A549 (cell line): ENCODE measurements at places on chromosomes 11 and 22.

- DNase-seq = no peak
Measured at GRCh38 chr11:57301711-57302423, 22.9 kb downstream of the TNKS1BP1 start.

DNA sequence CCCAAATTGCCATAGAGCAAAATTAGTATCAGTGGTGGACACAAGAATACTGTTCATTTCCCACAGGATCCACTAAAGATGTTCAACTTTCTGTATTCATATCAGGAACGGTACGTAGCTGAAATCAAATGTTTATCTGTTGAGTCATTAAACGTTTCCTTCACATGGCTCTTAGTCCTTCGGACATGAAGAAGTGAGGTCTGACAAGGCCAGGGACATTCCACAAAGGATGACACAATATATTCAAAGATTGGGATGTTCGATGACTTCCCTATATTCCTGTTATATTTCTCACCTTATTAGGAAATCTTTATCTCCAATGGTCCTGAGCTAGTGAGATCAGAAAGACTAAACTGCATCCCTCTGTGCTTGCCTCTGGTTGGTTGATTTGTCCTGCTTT, 129.0 kb downstream of the ETS1 start:
- peak; percentile 13 for DNase-seq

GRCh38 chr11:133920109-133920990, 36.4 kb downstream of the IGSF9B start:
- no peak for DNase-seq

DNA sequence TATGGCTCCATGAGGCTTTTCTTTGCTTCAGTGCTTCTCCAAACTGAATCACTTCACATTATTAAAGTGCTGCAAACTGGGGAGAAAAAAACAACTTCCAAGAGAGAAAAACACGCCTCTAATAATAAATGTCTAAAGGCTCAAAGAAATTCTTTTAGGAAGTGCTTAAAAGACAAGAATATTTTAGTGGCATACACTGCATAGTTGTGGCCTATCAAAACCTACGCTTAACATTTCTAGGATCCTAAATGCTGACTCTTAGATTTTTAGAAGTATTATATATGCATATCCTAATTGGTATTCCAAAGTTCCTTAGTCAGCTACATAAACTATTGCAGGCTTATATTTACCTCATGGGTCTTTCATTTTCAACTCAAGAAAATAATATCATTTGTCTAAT, 879.0 kb upstream of the CCDC90B start:
- DNase-seq = no peak

DNA sequence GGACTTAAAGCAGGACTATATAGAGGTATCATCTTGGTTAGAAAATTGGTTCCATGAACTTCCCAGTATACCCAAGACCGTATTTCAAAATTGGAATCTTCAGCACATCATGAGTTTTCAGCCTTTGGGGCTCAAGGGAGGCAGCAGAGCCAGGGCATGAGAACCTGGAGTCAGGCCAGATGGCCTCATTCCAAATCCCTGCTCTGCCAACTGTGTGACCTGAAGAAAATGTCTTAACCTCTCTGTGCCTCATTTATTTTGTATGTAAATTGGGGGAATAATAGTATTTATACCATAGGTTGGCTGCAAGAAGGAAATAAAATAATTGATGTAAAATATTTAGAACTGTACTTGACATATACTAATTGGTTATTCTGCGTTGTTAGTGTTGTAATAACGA, 987.6 kb downstream of the TBC1D22A start:
- no peak for DNase-seq

DNA sequence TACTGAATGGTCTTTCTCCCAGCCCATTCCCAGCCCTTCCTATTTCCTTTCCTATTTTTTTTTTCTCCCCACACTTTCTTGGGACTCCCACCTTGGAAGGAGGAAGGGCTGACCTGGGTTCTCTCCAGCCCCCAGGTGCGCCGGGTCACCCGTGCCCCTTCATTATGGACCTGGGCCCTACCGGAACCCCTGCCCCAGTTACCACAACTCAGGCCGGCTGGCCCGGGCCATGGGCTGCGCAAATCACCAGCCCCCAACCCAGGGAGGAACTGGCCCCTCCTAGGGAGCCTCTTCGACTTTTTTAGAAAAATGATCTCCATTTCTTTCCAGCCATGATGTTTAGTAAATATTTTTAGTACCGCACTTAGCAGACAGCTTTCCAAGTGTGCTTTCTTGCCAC, 62.2 kb downstream of the MORC2 start:
- no peak for DNase-seq

DNA sequence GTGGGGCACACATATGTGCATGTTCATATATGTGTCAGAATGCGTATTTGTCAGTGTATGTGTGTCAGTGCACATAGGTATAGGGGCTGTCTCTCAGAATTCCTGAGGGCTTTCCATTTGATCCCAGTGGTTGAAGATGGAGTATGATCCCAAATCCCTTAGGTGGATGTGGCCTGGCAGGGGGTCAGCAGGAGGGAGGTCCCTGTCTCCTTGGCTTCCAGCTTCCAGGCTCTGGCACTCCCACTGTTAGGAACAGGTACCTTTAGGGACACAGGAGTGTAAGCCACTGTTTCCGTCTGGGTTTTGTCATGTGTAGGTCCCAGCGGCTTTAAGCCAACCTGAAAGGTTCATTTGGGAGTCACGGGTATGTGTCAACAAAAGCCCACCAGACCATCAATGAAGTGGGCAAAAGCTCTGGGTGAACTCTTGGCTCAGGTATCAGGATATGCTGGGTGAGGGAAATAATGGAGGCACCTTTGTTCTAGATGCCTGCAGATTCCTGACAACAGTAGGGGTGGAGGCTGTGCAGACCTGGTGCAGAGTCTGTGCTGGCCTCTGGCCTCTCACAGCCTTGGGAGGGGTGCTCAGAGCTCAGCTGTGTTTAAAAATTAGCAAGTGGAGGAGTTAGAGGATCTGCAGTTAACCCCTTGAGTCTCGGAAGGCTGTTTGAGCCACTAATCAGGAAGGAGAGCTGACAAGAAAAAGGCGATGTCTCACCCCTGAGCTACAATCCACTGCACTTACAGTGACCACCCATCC, 9.0 kb downstream of the KCNQ1OT1 start:
- DNase-seq = no peak

- DNase-seq = no peak
Measured at GRCh38 chr11:72439455-72439854, 5.1 kb upstream of the CLPB start.

DNA sequence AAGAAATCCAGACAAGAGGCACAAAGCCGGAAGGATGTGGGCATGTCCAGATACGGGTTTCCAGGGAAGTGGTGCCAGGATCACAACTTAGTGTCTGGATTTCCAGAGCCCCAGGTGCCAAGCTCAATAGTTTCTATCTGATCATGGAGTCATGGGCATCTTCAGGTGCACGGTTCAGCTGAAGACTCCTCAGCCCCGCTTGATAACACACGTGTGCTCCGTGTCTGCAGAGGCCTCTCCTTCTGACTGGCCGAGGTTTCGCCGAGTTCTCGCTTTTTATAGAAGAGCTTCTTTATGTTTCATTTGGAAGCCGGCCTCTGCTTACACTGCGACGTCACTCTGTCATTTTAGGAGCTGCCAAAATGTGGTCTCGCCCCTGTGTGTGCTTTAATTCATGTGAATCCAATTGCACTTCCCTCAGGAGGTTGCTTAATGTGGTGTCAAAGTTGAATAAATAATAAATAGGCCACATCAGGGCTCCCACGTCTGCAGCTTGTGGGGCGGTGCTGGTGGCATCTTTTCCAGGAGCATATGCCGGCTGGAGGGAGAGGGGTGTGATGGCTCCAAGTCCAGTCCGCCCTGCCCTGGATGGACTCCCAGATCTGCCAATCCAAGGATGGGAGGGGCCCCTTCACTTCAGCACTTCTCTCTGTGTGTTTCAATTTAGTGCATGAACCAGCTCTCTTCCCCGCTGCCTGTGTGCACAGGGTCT, 1410.8 kb downstream of the TBC1D22A start:
- no peak for DNase-seq

GRCh38 chr22:47073075-47073474, 310.6 kb downstream of the TBC1D22A start:
- DNase-seq = no peak

GRCh38 chr11:86983021-86983488, 27.9 kb upstream of the FZD4 start:
- DNase-seq = no peak

GRCh38 chr11:134951305-134951700, 539.3 kb upstream of the B3GAT1 start:
- no peak for DNase-seq

DNA sequence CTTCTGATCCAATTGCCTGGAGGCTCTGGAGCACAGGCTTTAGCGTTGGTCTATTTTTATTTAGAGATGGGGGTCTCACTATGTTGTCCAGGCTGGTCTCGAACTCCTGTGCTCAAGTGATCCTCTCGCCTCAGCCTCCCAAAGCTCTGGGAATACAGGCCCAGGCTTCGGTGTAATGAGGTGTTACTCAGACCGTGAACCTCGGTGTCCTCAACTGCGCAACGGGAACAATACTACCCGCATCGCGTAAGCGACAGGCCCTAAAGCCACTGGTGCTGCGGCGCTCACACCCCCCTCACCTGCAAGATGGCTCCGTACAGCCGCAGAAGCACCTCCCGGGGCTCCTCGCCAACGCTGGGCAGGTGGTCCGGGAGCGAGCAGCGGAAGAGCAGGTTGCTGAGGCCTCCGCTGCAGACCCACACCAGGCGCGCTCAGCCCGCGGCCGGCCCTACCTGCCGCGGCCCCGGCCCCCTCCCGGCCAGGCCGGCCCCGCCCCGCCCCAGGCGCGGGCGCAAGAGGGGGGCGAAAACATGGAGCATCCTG, 628 bp downstream of the CHKB start:
- no peak for DNase-seq

DNA sequence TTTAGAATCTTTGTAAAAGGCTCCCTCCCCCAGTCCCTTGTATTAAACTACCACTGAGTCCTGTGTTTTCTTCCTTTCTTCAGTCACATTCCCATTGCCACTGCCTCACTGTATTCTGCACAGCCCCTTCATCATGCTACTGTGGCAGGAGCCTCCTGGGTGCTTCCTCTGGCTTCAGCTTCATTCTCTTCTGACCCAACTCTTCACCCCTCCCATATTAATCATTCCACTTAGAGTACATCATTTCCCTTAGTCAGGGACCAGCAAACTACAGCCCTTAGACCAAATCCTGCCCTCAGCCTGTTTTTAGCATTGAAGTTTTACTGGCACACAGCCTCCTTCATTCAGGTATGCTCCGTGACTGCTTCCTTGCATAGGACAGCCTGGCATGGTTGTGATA, 127.7 kb upstream of the MTNR1B start:
- no peak for DNase-seq

GRCh38 chr11:9020916-9021315, 17.1 kb upstream of the NRIP3 start:
- DNase-seq = no peak

- DNase-seq = no peak
Measured at GRCh38 chr11:64347193-64347867, 7.3 kb downstream of the CCDC88B start.

- no peak for DNase-seq
Measured at GRCh38 chr22:26985206-26985605, 327.8 kb downstream of the MIAT start.

DNA sequence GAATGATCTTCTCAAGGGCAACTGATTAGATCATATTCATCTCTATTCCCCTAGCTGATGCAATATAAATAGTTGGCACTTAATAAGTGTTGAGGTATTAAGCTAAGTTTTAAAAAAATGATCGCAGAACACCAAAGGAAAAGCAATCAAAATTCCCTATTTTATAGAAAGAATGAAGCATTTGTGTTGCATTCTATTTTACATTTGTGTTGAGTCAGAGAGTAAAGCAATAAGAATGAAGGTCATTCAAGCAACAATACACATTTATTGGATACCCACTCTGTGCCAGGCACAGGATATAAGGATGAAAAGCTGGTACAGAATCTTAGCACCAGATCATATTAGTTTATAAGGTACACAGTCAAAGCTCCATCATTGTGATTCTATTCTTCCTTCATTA, 686.4 kb upstream of the CCDC90B start:
- DNase-seq = no peak

- no peak for DNase-seq
Measured at GRCh38 chr22:43832393-43833265, 20.5 kb upstream of the EFCAB6 start.

GRCh38 chr22:29074276-29074772, 1.5 kb downstream of the KREMEN1 start:
- no peak for DNase-seq

- DNase-seq = peak; percentile 62
Measured at GRCh38 chr11:26753723-26754504, 32.1 kb upstream of the SLC5A12 start.

DNA sequence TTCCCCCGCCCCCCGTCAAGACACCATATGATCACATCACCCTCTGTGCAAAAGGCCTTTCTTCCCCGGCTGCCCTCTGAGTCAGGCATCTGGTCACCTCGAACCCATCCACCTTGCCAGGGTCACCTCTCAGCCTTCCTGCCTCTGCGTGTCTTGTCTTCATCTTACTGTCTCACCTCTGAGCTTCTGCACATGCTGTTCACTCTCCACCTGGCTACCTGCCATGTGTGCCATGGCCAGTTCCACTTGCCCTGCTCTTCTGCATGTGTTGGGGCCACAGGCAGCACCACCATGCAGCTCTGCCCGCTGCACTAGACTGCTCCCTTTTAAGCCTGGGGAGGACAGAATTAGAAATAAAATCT, 9.8 kb downstream of the ZNF74 start:
- no peak for DNase-seq

- DNase-seq = no peak
Measured at GRCh38 chr11:76604626-76605241, 65.8 kb downstream of the LRRC32 start.

- DNase-seq = no peak
Measured at GRCh38 chr11:112731538-112731937, 229.7 kb upstream of the NCAM1 start.

GRCh38 chr11:92886243-92886905, 83.1 kb upstream of the MTNR1B start:
- peak; percentile 38 for DNase-seq

GRCh38 chr22:26461188-26461810, 22.3 kb downstream of the HPS4 start:
- peak; percentile 32 for DNase-seq

DNA sequence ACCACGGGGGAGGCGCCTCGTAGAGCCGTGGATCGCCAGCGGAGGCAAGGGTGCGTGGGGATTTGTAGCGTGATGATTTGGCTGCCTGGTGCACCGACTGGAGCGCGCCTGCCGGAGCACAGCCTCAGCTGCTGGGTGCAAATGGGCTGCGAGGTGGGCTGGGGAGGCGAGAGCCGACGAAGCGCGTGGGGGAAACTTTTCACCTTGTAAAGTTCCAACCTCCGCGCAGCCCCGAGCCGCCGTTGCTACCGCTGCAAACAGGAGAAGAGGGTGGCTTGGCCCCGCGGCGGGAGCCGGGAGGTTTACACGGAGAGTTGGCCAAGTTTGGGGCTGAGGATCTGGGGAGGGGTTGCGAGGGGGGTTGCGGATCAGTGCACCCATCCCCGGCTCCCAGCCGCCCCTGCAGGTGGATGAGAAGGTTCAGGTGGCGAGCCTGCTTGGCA, 528 bp downstream of the FAT3 start:
- DNase-seq = no peak
